Naive thymus-derived CD4-positive, alpha-beta T cell (primary cell): ENCODE measurements at places on chromosomes 2 and 18. TPM values are rescaled to one million over a fixed set of nuclear protein-coding genes. Genes with fewer than 3 reads are reported as not detected.
A peak's percentile ranks its signal among the peaks of the same experiment; 100 is the strongest.

CNDP1 gene
- 0.34 TPM for total RNA-seq

SCN2A gene
- not detected for total RNA-seq

TGFA gene
- total RNA-seq, result not detected in 2 replicates

AMER3 gene
- total RNA-seq, result not detected

MERTK gene
- total RNA-seq, result 1.3 TPM

- no peak for DNase-seq
- no peak overlapping the region for H3K27ac ChIP-seq
- H3K4me1 ChIP-seq, result no peaks in the 10 kb centered on the region
- H3K27me3 ChIP-seq, result peaks cover 3% of the 10 kb centered on the region
- no peaks in the 10 kb centered on the region for H3K36me3 ChIP-seq
- H3K4me3 ChIP-seq, result no peak overlapping the region
Measured at GRCh38 chr2:26429779-26430578, 28.3 kb downstream of the DRC1 start.

DNA sequence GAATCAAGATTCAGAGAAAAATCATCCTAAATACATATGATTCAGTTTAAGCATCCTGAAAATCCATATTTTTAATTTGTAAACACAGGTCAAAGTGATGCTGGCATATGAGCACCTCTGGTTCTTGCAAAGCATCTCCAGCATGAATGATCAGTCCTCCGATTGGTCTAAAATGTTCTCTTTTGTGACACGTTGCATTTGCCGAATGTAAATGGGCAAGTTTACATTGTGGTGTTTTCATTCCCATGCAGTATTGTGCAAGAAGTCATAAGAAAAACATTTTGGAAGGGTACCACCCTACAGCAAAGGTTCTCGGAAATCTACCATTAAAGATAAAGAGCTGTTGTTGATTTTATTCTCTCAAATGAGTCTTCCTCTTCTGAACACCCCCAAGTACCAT is 108.0 kb upstream of the UNC80 start:
- H3K27ac ChIP-seq, result no peak overlapping the region
- no peaks in the 10 kb centered on the region for H3K4me1 ChIP-seq
- H3K36me3 ChIP-seq, result no peaks in the 10 kb centered on the region
- no peak overlapping the region for H3K4me3 ChIP-seq
- DNase-seq, result no peak
- H3K27me3 ChIP-seq, result no peaks in the 10 kb centered on the region

DNA sequence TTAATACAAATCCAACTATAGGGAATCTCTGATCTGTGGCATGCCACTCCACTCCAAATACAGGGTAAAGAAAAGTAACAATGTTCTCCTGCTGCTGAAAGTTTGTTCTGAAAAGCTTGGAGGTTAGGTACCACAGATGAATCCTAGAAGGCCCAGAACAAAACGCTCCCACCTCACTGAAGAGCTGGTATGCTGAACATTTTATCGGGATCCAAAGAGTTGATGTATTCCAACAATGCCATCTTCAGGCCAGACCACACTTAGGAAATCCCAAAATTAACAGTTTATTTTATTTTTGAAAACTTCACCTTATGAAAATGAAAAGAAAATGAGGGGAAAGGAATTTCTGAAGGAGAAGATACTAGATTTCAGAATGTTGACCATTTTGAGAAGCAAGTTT is 145.1 kb upstream of the CDH19 start:
- DNase-seq, result no peak
- no peaks in the 10 kb centered on the region for H3K36me3 ChIP-seq
- no peak overlapping the region for H3K27ac ChIP-seq
- no peak overlapping the region for H3K4me3 ChIP-seq

- no peaks in the 10 kb centered on the region for H3K4me1 ChIP-seq
- H3K36me3 ChIP-seq, result no peaks in the 10 kb centered on the region
- no peaks in the 10 kb centered on the region for H3K27me3 ChIP-seq
- DNase-seq, result no peak
- no peak overlapping the region for H3K27ac ChIP-seq
Measured at GRCh38 chr2:42979870-42980763, 187.7 kb upstream of the HAAO start.

- H3K27ac ChIP-seq, result no peak overlapping the region
- no peak overlapping the region for H3K4me3 ChIP-seq
- DNase-seq, result no peak
- no peaks in the 10 kb centered on the region for H3K27me3 ChIP-seq
- no peaks in the 10 kb centered on the region for H3K4me1 ChIP-seq
Measured at GRCh38 chr2:214533541-214533940, 122.7 kb downstream of the VWC2L start.

DNA sequence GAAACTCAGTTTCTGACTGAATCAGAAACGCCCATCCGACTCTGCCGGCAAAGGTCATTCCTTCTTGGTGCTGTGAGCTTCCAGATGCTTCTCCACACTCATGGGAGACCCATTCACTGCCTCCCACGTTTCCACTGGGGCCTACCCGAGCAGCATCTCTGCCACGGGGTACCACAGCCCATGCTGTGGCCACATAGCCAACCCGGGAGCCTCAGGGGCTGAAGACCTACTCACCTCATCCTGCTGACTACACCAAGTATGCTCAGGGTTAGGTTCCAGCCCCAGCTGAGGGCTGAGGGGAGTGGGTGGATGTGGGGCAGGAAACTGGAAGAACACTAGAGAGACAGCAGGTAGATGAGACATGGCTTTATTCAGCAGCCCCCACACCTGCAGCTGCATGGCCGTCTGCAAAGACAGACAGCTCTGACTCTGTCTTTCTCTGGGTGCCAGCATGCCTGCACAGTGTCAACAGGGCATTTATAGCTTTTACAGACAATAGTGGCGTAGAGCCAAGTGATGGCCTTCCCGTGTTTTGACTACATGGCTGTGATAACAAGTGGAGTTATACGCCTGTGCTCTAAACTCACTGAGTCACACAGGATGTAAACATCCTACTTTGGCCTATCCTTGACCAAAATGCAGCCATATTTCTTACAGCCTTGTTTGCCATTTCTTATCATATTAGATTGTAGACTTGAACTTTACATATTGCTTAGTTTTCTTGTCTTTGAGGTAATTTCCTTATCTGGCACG is 16.5 kb upstream of the KLHL23 start:
- H3K36me3 ChIP-seq, result no peaks in the 10 kb centered on the region
- no peak overlapping the region for H3K4me3 ChIP-seq
- H3K27me3 ChIP-seq, result no peaks in the 10 kb centered on the region
- H3K4me1 ChIP-seq, result no peaks in the 10 kb centered on the region

DNA sequence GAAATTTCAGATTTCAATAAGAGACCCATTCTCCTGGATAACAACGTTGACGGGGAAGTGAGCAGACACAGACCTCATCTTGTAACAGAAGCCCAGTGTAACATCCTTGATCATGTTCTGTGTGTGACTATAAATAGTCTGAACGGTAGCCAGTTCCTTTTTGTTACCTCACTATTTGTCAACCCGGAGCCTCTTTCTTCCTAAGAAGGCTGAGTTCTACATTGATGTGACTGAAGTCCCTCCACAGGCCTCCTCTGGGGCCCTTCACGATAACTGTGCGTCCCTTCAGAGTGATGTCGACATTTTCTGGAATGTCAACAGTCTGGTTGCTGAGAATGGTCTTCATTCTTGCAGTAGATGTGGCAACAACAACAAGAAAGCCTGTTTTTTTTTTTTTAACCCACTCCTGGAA is 6.3 kb upstream of the PLEKHM3 start:
- H3K4me3 ChIP-seq, result no peak overlapping the region
- no peak overlapping the region for H3K27ac ChIP-seq
- no peaks in the 10 kb centered on the region for H3K36me3 ChIP-seq
- no peaks in the 10 kb centered on the region for H3K27me3 ChIP-seq
- no peak for DNase-seq

DNA sequence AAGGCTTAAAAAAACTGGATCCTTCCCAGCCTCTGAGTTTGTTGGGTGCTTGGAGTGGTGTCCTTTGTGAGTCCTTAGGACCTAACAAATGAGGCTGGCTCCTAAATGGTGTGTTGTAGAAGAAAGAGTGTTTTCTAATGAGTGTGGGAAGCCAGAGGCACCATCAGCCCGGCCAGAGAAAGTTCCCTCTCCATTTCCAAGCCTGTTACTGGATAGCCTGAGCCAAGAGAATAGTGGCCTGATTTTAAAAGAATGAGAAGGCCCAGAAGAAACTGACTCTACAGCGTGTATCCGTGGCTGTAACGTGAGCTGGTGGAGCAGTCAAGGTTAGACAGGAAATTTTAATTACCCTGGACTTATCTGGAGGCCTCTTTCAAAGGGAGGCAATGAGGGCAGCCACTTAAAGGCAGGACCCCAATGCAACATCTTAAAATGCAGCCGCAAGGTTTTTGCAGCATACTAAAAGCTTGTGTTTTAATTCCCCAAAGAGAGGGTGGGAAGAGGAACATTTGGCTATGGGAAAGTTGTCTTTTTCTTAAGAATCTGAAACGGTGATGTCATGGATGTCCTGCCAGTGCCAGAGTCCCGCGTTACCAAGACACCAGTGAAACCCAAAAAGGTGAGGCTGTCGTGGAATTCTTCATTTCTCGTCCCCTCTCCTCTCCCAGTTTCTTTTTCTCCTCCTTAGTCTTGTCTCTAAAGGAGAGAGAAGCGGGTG is 4.6 kb downstream of the EFHD1 start:
- H3K4me1 ChIP-seq, result no peaks in the 10 kb centered on the region
- no peak overlapping the region for H3K27ac ChIP-seq
- DNase-seq, result no peak
- H3K4me3 ChIP-seq, result no peak overlapping the region
- no peaks in the 10 kb centered on the region for H3K27me3 ChIP-seq
- H3K36me3 ChIP-seq, result no peaks in the 10 kb centered on the region

GRCh38 chr2:164766216-164766953 is 75.2 kb downstream of the COBLL1 start:
- no peaks in the 10 kb centered on the region for H3K27me3 ChIP-seq
- no peaks in the 10 kb centered on the region for H3K36me3 ChIP-seq
- H3K4me1 ChIP-seq, result no peaks in the 10 kb centered on the region
- no peak for DNase-seq
- H3K4me3 ChIP-seq, result no peak overlapping the region
- H3K27ac ChIP-seq, result no peak overlapping the region

DNA sequence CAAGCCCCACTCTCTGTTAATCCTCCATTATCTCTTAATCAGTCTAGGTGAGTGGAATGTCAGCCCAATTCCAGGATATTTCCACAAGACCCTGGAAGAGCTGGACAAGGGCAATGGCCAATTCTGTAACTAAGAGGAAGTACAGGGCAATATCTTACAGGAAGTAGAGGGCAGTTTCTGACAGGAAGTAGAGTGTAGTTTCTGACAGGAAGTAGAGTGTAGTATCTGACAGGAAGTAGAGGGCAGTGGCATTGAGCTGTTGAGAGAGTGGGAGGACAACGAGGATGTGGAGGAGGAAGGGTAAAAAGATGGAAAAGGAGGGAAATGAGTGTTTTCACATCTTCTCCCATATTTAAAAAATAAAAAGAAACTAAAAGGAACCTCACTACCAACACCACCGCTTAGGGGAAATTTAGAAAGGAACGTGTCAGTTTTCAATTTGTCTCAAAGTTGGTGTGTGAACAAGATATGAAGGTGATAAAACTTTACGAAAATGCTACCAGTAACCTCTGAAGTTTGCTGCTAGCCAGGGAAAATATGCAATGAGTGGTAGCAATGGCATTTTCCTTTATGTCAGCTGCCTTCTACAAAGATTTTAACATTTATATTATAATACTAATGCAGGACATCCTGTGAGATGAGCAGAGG is 430.9 kb upstream of the HNRNPA3 start:
- H3K4me1 ChIP-seq, result peaks cover 4% of the 10 kb centered on the region
- H3K4me3 ChIP-seq, result no peak overlapping the region
- H3K27ac ChIP-seq, result no peak overlapping the region
- no peaks in the 10 kb centered on the region for H3K36me3 ChIP-seq
- DNase-seq, result peak; percentile 8
- H3K27me3 ChIP-seq, result no peaks in the 10 kb centered on the region

DNA sequence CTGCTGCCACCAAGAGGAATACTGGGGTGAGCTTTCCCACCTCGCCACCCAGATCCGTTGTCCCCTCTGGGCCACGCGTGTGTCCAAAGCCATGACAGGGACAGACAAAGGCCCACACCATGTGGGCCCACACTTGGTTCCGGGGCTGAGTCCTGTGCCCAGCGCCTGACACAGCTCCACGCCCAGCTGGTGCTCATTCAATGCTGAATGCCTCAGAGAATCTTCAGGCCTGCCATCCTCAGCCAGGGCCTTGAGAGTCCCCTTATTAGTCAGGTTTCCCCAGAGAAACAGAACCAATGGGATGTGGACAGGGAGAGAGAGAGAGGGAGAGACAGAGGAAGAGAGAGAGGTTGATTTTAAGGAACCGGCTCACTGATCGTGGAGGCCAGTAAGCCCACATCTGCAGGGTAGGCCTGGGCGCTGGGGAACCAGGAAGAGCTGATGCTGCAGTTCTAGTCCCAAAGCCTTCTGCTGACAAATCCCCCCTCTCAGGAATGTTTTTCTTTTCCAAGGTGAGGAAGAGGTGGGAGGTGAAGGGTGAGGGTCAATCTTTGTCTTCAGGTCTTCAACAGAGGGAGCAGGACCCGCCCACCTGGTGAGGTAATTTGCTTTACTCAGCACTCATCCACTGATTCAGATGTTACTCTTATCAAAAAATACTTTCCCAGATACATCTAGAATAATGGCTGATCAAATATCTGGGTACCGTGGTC is 10.2 kb upstream of the SPATA3 start:
- no peak for DNase-seq
- H3K36me3 ChIP-seq, result no peaks in the 10 kb centered on the region
- no peak overlapping the region for H3K27ac ChIP-seq
- no peak overlapping the region for H3K4me3 ChIP-seq

- no peak overlapping the region for H3K27ac ChIP-seq
- H3K36me3 ChIP-seq, result no peaks in the 10 kb centered on the region
- H3K27me3 ChIP-seq, result no peaks in the 10 kb centered on the region
- no peak overlapping the region for H3K4me3 ChIP-seq
- DNase-seq, result peak; percentile 39
Measured at GRCh38 chr2:180124273-180125139, 117.4 kb upstream of the CWC22 start.

DNA sequence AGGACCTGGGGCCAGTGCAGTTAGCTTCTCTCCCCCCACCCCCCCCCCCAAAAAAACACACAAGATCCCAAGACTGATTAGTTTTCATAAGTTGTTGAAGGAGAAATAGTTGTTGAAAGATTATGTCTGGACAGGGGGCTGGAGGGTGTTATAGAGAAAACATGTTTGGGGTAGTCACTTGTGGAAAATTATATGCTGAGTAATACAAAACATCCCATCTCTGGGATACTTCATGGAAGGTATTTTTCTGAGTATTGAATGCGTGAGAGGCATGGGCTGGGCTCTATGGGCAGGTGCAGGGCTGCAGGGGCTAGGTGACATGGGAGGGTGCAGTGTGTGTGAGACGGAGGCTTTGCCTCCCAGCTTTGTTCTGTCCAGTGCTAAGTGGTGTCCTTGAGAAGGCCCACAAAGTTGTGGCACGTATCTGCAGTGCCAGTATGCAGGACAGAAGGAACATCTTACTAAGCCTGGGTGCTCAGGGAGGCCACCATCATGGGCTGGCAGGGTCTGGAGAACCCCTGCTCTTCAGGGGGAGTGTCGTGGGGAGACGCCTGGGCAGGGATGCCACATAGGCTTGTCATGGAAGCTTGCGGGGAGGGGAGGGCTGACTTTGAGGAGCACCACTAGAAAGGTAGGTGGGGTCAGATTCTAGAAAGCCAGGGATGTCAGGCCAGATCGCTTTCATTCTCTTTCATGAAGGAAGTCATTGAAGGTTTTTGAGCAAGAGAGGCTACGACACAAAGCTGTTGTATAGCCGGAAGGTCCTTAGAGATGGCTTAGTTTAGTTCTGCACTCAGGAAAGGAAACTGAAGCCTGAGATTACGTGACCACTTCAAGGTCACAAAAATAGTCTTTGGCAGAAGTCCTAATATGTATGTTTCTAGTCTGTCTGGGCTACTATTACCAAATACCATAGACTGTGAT is 232.0 kb downstream of the LDLRAD4 start:
- H3K4me1 ChIP-seq, result no peaks in the 10 kb centered on the region
- no peak for DNase-seq
- H3K27me3 ChIP-seq, result no peaks in the 10 kb centered on the region
- H3K4me3 ChIP-seq, result no peak overlapping the region
- H3K27ac ChIP-seq, result no peak overlapping the region
